HT1080 (cell line): ENCODE measurements at places on chromosomes 3 and 15. TPM values are rescaled to one million over a fixed set of nuclear protein-coding genes. Genes with fewer than 3 reads are reported as not detected.

EPHB3 gene
- total RNA-seq = 0.94 and 1.00 TPM in 2 replicates

SLC24A5 gene
- total RNA-seq = not detected in 2 replicates

DNAH1 gene
- total RNA-seq = 0.10 TPM in 2 replicates

TMEM207 gene
- not detected in 2 replicates for total RNA-seq

PDE8A gene
- 25.1 and 26.8 TPM in 2 replicates for total RNA-seq

GABRB3 gene
- total RNA-seq = not detected in 2 replicates

GALNT15 gene
- total RNA-seq = 0.13 and 0.26 TPM in 2 replicates

MED12L gene
- 1.5 and 2.0 TPM in 2 replicates for total RNA-seq

AADAC gene
- not detected in 2 replicates for total RNA-seq

CCDC50 gene
- total RNA-seq = 119 and 131 TPM in 2 replicates

ARGFX gene
- total RNA-seq = not detected in 2 replicates

IMP3 gene
- 189 and 195 TPM in 2 replicates for total RNA-seq

GPR176 gene
- total RNA-seq = 50.0 and 58.1 TPM in 2 replicates

RAB43 gene
- 19.7 and 20.1 TPM in 2 replicates for total RNA-seq

TM4SF18 gene
- 0.03 TPM in 1 of 2 replicates, not detected in the other for total RNA-seq

PP2D1 gene
- not detected in 2 replicates for total RNA-seq

SCN5A gene
- total RNA-seq = 5.9 and 6.5 TPM in 2 replicates

TEX55 gene
- total RNA-seq = not detected in 2 replicates

SKOR1 gene
- total RNA-seq = not detected in 2 replicates

TRH gene
- not detected in 2 replicates for total RNA-seq

BCHE gene
- 0.03 TPM in 1 of 2 replicates, not detected in the other for total RNA-seq

OSTN gene
- total RNA-seq = not detected in 2 replicates

GRIP2 gene
- total RNA-seq = 0.07 TPM in 1 of 2 replicates, not detected in the other

CLDN16 gene
- total RNA-seq = not detected in 2 replicates

PIK3CA gene
- 20.7 and 23.6 TPM in 2 replicates for total RNA-seq
